ENCODE measurements at places on chromosomes 3 and 15.

DNA sequence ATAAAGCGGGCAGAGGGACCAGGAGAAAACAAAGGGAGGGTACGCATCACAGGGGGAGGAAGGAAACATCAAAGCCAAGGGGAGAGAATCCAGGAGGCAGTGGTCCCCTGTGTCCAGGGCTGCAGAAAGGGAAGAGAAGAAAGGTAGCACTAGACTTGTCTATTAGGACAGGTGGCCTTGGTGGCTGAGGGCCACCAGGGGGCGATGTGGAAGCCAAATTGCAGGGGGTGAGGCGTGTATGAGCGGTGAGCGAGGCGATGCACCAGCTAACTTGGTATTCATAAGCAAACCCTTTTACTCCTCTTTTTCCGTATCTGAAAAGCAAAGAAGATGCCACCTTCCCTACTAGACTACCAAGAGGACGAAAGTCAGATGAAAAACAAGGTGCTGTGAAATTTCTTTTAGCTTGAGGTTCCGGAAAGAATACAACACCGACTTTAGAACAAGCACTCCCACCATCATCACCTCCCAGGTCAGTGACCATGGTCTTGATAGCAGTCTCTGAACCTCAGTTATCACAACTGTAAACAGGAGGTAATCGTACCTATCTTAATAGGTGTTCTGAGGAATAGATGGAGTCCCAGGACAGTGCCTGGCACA is 654.4 kb upstream of the ADAMTS9 start:
- peak; percentile 36 for DNase-seq

GRCh38 chr15:90421527-90421926 is 33.5 kb downstream of the IQGAP1 start:
- no peak for DNase-seq

DNA sequence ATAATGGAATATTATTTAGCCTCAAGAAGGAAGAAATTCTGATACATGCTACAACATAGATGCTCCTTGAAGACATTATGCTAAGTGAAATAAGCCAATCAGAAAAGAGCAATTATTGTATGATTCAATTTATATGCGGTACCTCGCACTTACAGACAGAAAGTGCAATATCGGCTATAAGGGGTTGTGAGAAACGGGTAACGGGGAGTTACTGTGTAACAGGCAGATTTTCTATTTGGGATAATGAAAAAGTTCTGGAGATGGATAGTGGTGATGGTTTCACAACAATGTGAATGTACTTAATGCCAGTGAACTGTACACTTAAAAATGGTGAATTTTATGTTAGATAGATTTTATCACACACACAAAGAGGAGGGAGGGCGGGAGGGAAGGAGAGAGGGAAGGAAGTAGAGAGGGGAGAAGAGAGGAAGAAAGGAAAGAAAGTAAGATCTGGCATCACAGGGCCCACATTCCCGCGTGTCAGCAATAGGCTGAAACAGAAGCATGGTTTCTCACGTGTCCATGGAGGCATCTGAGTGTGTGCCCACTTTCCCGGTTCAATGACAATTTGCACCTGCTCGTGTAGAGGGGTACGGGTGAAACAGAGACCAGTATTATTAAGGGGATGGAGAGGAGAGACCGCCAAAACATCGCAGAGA is 700 bp upstream of the BLM start:
- no peak for DNase-seq

DNA sequence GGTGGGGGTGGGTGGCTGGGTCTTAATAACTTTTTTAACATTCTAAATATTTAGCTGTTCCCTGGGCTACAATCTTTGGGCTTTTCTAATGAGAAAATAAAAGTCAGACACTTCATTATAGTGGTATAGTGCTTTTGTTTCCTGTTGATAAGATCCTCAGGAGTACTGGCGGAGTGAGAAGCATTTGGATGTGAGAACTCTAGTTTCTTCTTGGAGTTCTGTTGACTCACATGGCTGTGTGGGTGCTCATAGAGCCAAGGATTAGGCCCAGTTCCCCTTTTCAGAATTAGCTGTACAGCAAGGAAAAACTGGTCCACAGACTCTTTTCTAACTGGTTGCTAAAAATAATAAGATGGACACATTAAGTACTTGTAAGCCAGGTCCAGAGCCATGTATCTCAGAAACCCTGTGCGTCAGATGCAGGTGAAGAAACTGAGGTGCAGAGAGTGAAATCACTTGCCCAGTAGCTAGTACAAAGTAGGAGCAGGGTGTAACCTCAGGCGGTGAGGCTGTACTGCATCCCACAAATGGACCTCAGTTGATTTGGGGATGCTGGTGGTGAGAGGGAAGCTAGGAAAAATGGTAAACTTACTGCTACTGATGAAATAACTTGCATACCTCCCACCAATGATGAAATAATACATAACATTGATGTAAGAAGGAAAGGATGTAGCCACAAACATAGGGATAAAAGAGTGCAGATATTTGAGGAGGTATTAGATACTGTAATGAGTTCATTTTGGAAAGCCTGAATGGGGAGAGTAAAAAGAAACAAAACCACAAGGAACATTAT is 2.3 kb downstream of the ITPR1 start:
- DNase-seq, result no peak

GRCh38 chr3:31664031-31664430 is 131.3 kb downstream of the STT3B start:
- DNase-seq, result no peak

GRCh38 chr15:41629463-41629862 is 30.7 kb upstream of the MGA start:
- DNase-seq, result no peak

- no peak for DNase-seq
These were observed 54.0 kb upstream of the SLCO2A1 start for GRCh38 chr3:134083626-134084241.

DNA sequence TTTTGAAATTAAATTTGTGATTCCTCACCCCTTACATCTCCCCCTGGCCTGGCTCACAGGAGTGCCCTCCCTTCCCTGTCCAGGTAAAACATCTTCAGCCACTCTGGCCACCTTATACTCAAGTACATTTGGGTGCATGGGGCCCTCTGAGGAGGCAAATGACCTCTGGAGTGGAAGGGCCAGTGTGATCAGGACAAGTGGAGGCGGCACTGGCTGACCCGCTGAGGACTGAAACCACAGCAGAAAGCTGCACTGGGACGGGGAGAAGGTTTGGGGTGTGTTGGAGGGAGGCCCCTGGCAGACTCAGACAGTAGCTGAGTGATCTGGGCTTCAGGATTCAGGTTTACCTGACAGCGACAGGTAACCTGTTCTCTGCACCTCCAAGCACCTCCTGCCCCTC is 24.2 kb downstream of the HES1 start:
- DNase-seq, result no peak

DNA sequence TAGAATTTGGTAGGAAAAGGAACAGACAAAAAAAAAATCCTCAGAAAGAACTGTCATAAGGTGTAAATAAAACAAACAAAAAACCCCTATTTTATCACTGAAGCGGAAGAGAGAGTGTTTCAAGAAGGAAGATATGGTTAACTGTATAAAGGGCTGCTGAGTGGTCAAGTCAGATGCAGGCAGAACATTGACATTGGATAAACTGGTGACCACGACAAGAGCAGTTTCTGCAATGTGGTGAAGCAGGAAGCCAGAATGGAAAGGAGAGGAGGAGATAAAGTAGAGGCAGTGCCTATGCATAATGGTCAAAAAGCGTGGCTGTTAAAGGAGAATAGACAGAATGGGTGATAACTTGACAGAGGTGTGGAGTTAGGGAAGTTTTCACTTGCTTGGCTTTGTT is 75.3 kb downstream of the CYP19A1 start:
- DNase-seq, result no peak

- no peak for DNase-seq
These were observed 20.1 kb downstream of the SPTBN5 start for GRCh38 chr15:41873711-41874110.

DNA sequence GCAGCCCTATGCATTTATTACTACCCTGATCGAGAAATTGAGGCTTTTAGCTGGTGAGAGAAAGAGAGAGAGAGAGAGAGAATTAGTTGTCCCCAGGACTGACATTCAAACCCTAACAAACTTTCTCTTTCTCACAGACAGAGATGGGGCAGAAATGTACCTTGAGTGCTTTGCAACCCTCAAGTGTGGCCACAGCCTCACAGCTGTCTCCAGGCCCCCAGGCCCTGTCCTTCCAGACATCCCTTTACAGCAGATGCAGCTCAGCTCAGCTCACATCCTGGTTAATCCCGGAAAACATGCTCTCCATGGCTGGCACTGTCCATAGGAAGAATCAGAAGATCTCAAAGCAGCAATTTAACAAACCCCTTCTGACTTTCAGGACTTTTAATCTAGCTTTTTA is 67.6 kb downstream of the DCLK3 start:
- DNase-seq, result no peak

DNA sequence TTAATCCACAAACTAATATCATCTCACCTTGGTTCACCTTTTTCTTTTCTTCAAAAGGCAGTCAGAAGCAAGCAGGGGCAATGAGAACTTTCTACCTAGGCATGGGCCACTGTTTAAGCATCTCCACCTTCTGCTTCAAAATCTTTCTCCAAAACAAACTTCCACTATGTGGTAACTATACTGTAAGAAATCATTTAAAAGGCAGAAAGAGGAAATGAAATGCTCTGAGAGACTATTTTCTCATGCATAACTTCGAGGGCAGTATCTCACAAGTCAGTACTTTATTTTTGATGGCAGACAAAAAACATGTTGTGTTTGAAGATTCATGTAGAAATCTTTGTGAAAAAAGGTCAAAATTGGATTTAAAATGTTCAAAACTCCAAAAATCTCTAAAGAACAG is 419.7 kb downstream of the ZBTB20 start:
- DNase-seq, result no peak

DNA sequence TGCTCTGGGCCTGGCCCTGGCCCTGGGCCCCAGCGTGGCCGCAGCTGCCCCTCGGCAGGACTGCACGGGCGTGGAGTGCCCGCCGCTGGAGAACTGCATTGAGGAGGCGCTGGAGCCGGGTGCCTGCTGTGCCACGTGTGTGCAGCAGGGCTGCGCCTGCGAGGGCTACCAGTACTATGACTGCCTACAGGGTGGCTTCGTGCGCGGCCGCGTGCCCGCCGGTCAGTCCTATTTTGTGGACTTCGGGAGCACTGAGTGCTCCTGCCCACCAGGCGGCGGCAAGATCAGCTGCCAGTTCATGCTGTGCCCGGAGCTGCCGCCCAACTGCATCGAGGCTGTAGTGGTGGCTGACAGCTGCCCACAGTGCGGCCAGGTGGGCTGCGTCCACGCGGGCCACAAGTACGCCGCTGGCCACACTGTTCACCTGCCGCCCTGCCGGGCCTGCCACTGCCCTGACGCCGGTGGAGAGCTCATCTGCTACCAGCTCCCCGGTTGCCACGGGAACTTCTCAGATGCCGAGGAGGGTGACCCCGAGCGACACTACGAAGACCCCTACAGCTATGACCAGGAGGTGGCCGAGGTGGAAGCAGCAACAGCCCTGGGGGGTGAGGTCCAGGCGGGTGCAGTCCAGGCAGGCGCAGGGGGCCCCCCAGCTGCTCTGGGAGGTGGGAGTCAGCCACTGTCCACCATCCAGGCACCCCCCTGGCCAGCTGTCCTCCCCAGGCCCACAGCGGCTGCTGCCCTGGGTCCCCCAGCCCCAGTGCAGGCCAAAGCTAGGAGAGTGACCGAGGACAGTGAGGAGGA is 21.7 kb downstream of the FBLN2 start:
- DNase-seq, result no peak

GRCh38 chr3:52130966-52131622 is 23.1 kb downstream of the POC1A start:
- no peak for DNase-seq

DNA sequence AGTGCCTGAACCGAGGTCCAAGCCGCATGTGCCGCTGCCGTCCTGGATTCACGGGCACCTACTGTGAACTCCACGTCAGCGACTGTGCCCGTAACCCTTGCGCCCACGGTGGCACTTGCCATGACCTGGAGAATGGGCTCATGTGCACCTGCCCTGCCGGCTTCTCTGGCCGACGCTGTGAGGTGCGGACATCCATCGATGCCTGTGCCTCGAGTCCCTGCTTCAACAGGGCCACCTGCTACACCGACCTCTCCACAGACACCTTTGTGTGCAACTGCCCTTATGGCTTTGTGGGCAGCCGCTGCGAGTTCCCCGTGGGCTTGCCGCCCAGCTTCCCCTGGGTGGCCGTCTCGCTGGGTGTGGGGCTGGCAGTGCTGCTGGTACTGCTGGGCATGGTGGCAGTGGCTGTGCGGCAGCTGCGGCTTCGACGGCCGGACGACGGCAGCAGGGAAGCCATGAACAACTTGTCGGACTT is 7.1 kb downstream of the DLL4 start:
- DNase-seq, result no peak

DNA sequence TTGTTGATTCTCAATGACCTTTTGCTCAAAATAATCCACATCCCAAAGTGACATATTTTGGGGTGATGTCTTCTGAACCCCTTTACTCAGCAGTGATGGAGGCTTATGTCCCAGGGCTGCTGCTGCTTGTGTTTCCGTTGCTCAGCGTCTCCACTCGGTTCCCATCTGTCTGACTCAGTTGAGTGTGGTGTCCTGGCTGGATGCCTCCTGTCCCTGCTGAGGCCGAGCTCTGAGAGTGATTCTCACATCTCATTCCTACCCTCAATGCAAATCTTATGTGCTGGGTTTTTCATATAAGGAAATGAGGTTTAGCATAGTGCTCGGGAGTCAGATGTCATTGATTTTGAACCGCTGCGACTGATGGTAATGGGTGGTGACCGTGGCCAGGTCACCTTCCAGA is 247.4 kb downstream of the GABRG3 start:
- no peak for DNase-seq

DNA sequence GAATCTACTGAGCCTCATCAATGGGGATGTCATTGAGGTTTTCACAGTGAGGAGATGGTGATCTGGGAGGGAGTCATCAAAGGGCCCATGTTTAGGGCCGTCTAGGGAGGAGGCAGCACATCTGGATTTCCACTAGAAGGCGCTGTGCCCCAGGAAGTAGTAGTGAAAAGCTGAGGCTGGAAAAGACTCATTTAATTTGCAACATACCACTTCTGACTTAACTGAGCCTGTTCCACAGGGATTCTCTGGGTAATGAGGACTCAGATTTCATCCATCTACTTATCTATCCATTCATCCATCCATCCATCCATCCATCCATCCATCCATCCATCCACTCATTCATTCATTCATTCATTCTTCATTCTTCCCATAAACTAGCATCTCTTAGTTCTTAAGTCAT is 17.4 kb upstream of the SHF start:
- peak; percentile 48 for DNase-seq

DNA sequence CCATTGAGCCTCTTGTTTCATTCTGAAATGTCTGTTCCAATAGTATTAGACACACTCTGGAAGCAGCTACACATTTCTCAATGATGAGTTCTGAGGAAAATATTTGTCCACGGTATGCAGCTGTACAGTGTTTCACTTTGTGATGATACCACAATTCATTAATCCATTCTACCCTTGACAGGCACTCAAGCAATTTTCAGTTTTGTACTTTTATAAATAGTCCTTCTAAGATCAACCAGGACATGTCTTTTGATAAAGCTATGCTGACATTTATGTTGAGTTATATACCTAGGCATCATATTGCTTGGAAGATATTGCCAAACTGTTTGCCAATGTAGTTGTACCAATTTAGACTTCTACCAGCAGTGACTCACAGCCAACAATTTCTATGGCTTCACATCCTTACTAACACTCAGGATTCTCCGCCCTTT is 165.1 kb upstream of the COL8A1 start:
- peak; percentile 69 for DNase-seq
